Natural killer cell (primary cell): ENCODE measurements at places on chromosomes 6 and 20. TPM values are rescaled to one million over a fixed set of nuclear protein-coding genes. Genes with fewer than 3 reads are reported as not detected.
A peak's percentile ranks its signal among the peaks of the same experiment; 100 is the strongest.

RPP21 gene
- 24.6 TPM for total RNA-seq

PTCHD4 gene
- total RNA-seq, result not detected

DNA sequence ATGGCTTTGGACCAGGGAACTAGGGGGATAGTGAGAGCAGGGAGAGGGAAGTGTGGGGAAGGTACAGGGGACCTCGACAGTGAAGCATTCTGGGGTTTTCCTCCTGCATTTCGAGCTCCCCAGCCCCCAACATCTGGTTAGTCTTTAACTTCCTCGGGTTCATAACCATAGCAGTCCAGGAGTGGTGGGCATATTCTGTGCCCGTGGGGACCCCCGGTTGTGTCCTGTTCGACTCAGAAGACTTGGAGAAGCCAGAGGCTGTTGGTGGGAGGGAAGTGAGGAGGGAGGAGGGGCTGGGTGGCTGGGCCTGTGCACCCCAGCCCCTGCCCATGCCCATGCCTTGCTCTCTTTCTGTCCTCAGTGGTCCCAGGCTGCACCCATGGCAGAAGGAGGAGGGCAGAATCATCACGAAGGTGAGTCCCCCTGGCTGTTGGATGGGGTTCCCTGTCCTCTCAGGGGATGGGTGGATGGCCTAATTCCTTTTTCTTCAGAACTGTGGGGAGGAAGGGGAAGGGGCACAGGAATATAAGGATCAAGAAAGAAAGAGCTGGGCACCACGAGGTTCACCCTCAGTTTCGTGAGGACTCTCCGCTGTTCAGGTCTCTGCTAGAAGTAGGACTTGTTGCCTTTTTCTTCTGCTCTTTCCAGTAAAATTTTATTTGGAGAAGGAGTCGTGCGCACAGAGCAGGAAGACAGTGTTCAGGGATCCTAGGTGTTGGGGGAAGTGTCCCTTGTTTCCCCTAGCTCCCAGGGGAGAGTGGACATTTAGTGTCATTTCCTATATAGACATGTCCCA, 4.2 kb downstream of the VEGFA start:
- H3K4me3 ChIP-seq, result no peak overlapping the region
- H3K36me3 ChIP-seq, result no peaks in the 10 kb centered on the region
- H3K27ac ChIP-seq, result no peak overlapping the region
- peaks cover 26% of the 10 kb centered on the region for H3K27me3 ChIP-seq
- H3K4me1 ChIP-seq, result peaks cover 34% of the 10 kb centered on the region

- no peak overlapping the region for H3K27ac ChIP-seq
- H3K27me3 ChIP-seq, result no peaks in the 10 kb centered on the region
- no peak overlapping the region for H3K4me3 ChIP-seq
- no peak for DNase-seq
- H3K36me3 ChIP-seq, result no peaks in the 10 kb centered on the region
Measured at GRCh38 chr6:117550618-117551242, 51.6 kb downstream of the GOPC start.

- H3K4me1 ChIP-seq, result no peaks in the 10 kb centered on the region
- DNase-seq, result no peak
- no peaks in the 10 kb centered on the region for H3K27me3 ChIP-seq
- no peak overlapping the region for H3K4me3 ChIP-seq
Measured at GRCh38 chr6:92404281-92404680, 1015.1 kb downstream of the EPHA7 start.

WASF1 gene
- 0.90 TPM for total RNA-seq

CRIP3 gene
- 4.3 TPM for total RNA-seq

- DNase-seq, result no peak
- no peaks in the 10 kb centered on the region for H3K4me1 ChIP-seq
- no peak overlapping the region for H3K4me3 ChIP-seq
Measured at GRCh38 chr20:63132715-63133471, 83.0 kb downstream of the YTHDF1 start.

DNA sequence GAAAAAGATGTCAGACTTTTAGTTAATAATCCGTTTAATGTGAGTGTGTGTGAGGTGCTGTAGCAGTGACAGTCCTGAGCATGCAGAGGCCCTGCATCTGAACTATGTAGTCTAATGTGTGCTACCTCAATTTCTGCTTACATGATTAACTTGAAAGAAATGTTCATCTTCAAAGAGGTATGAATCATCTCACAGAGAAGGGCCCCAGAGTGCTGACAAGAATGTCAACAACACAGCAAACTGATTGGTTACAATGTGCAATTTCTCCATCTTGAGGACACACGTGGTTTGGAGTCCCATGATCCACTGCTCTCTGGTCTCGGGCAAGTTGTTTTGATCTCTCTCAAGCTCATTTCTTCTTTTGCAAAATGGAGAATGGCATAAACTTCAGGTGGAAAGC, 61.7 kb upstream of the EMILIN3 start:
- H3K4me3 ChIP-seq, result no peak overlapping the region
- no peaks in the 10 kb centered on the region for H3K4me1 ChIP-seq
- no peaks in the 10 kb centered on the region for H3K27me3 ChIP-seq
- H3K27ac ChIP-seq, result no peak overlapping the region
- peaks cover 39% of the 10 kb centered on the region for H3K36me3 ChIP-seq

RALY gene
- total RNA-seq, result 204 TPM

NKAIN4 gene
- not detected for total RNA-seq

GRCh38 chr6:158714706-158715105, 64.9 kb downstream of the SYTL3 start:
- H3K36me3 ChIP-seq, result peaks cover 31% of the 10 kb centered on the region
- H3K4me3 ChIP-seq, result no peak overlapping the region
- H3K27me3 ChIP-seq, result no peaks in the 10 kb centered on the region
- peaks cover 58% of the 10 kb centered on the region for H3K4me1 ChIP-seq
- H3K27ac ChIP-seq, result peak overlapping the region; percentile 34

GRCh38 chr6:11120271-11121005, 8.9 kb upstream of the ERVFRD-1 start:
- no peaks in the 10 kb centered on the region for H3K36me3 ChIP-seq
- no peak overlapping the region for H3K27ac ChIP-seq
- DNase-seq, result no peak

SLC22A16 gene
- total RNA-seq, result not detected

KIFC1 gene
- total RNA-seq, result 4.6 TPM

GRCh38 chr6:155660251-155660977, 204.8 kb upstream of the NOX3 start:
- no peak for DNase-seq
- no peaks in the 10 kb centered on the region for H3K36me3 ChIP-seq
- H3K27me3 ChIP-seq, result no peaks in the 10 kb centered on the region

PRR18 gene
- total RNA-seq, result not detected

FOXF2 gene
- total RNA-seq, result not detected

DNA sequence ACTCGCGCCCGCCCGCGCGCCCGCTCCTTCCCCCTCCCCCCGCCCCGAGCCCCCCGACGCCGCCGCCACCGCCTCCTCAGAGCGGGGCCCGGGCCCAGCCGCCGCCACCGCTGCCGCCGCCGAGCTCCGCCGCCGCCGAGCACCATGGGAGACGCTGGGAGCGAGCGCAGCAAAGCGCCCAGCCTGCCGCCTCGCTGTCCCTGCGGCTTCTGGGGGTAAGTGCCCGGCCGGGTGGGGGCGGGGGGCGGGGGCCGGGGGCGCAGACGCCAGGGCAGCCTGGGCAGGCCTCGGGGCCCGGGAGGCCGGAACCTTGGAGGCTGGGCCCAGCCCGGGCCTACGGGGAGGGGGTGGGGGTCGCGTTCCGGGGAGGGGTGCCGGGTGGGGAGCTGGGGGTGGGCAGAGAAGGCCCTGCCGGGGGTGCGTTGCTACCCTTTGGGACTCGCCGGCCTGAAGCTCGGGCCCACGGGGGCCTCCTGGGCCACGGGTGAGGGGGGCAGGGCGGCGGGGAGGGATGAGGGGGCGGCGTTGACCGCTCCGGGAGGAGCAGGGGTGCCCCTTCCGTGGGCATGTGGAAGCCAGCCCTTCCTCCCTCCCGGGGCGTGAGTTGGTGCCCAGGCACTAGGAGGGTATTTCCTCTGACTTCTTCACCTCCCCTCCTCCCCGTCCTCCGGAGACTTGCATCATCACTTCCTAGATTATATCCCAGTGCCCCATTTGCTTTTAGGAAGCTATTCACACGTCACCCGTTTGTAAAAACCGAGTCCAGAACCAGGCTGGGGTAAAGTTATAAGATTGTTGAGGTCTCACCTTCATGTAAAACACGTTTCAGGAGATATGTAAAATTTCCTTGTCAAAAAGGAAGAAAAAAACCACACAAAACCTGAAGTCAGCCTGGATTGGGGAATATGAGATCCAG, 533 bp downstream of the ZFAND3 start:
- peak overlapping the region; percentile 92 for H3K27ac ChIP-seq
- peaks cover 31% of the 10 kb centered on the region for H3K4me1 ChIP-seq
- H3K36me3 ChIP-seq, result no peaks in the 10 kb centered on the region
- DNase-seq, result peak; percentile 50
- H3K27me3 ChIP-seq, result no peaks in the 10 kb centered on the region

OTOR gene
- not detected for total RNA-seq

DNA sequence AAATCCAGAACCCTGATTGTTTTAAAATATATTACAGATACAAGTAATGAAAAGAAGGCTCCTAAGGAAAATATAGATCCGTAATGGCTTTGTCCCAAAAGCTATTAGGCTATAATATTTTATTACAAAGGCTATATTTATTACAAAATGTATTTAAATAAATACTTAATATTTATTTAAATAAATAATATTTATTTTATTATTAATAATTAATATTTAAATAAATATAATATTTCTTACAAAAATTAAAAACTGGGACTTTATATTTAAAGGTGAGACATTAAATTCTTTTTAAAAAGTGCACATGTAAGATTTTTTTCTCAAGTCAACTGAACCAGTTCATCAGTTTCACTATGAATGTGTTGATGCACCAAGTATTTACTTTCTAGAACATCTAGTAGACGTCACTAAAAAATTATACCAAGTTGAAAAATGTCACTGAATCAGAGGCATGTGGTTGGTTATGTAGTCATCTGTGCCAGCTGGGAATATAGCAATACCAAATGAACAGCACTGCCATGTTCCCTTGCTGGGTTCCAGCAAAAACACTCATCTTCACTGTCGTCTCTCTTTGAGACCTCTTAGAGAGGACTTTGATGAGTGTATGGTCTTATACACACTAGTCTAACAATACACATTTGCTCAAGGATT, 278.9 kb downstream of the ESR1 start:
- DNase-seq, result no peak
- H3K4me3 ChIP-seq, result no peak overlapping the region
- H3K27me3 ChIP-seq, result no peaks in the 10 kb centered on the region
- H3K27ac ChIP-seq, result no peak overlapping the region
- H3K4me1 ChIP-seq, result no peaks in the 10 kb centered on the region

EPHA7 gene
- total RNA-seq, result not detected

GSTA2 gene
- total RNA-seq, result not detected

- H3K27ac ChIP-seq, result no peak overlapping the region
- no peaks in the 10 kb centered on the region for H3K36me3 ChIP-seq
- H3K4me3 ChIP-seq, result no peak overlapping the region
- no peak for DNase-seq
- peaks cover 2% of the 10 kb centered on the region for H3K27me3 ChIP-seq
Measured at GRCh38 chr6:2558098-2558680, 192.5 kb downstream of the MYLK4 start.

- no peaks in the 10 kb centered on the region for H3K27me3 ChIP-seq
- H3K4me1 ChIP-seq, result no peaks in the 10 kb centered on the region
- H3K27ac ChIP-seq, result no peak overlapping the region
- no peak for DNase-seq
Measured at GRCh38 chr6:22442826-22443225, 126.5 kb upstream of the HDGFL1 start.

NCOA5 gene
- total RNA-seq, result 8.8 TPM

F13A1 gene
- 32.5 TPM for total RNA-seq

SAMD5 gene
- total RNA-seq, result not detected

DNA sequence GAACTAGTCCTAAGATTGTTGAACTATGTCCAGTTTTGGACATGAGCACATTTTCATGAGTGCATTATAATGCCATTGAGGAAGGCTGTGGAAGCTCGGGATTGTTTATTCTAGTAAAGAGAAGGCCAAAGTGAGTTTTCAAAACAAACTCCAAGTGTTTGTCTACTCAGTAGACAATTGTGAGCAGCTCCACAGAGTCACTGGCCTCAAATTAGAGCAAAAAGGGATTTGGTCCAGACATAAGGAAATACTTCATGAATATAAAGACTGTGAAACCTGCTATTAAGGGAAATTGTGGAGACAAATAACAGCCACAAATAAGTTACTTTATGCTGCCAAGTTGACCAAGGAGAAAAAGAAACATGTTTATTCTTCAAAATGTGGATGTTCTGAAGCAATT, 42.6 kb upstream of the PREP start:
- no peaks in the 10 kb centered on the region for H3K36me3 ChIP-seq
- no peak for DNase-seq
- no peaks in the 10 kb centered on the region for H3K27me3 ChIP-seq
- H3K27ac ChIP-seq, result no peak overlapping the region
- H3K4me1 ChIP-seq, result no peaks in the 10 kb centered on the region

DNA sequence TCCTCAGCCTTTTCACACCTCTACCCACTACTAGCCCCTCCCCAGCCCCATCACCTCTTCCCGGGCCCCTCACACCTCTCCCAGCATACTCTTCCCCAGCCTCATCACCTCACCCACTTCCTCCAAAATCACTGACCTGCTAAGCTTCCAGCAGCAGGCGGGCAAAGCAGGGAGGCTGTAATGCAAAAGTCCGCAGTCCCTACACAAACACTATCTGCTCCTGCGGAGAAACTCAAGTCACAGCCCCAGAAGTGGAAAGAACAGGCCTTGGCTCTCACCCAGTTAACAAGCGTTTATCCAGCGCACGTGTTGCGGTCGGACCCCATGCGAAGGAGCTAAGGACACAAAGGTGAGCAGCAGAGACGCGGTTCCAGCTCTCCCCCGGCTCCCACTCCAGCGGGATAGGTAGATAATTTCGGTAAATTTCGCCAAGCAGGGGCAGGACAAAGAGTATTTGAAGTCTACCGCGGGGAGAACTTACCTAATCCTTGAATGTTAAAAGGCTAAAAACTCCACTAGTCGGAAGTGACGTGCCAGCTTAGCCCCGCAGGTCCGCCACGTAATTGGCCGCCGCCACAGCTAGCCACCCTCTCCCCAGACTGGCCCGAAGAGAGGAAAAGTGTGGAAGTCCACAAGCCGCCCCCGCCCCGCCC, 728 bp upstream of the TRIM39 start:
- H3K4me1 ChIP-seq, result peaks cover 37% of the 10 kb centered on the region
- H3K4me3 ChIP-seq, result peak overlapping the region; percentile 88
- DNase-seq, result peak; percentile 87
- peaks cover 17% of the 10 kb centered on the region for H3K36me3 ChIP-seq

DNA sequence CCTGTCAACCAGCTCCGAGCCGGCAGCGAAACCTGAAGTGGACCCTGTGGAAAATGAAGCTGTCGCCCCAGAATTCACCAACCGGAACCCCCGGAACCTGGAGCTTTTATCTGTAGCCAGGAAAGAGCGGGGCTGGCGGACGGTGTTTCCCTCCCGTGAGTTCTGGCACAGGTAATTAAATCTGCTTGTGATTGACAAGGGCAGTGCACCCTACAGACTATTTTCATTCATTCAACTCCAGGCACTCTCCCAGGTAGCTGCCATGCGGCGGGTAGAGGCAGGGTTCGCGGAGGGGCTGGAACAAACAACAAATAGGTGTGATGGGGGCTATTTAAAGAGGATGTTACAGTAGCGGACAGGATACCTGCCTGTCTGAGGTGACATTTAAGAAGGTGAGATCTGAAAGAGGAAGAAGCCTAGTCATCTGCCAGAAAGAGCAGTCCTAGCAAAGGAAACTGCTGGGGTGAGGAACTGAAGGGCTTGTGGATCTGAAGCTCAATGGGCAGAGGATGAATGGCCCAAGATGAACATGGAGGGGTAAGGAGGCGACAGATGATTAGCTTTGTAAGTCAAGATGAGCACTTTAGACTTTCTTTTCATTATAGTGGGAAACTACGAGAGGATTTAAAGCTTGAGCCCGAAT, 810 bp downstream of the MRPL18 start:
- H3K4me1 ChIP-seq, result peaks cover 25% of the 10 kb centered on the region
- no peak for DNase-seq
- no peaks in the 10 kb centered on the region for H3K27me3 ChIP-seq
- peaks cover 38% of the 10 kb centered on the region for H3K36me3 ChIP-seq
- peak overlapping the region; percentile 90 for H3K27ac ChIP-seq
- H3K4me3 ChIP-seq, result peak overlapping the region; percentile 72
